ENCODE measurements at places on chromosomes 3 and 15. TPM values are rescaled to one million over a fixed set of nuclear protein-coding genes. Genes with fewer than 3 reads are reported as not detected.
A peak's percentile ranks its signal among the peaks of the same experiment; 100 is the strongest.

DLEC1 gene
- not detected for total RNA-seq

CBLB gene
- 2.7 TPM for total RNA-seq

GRCh38 chr15:88275804-88276203 lies 19.3 kb upstream of the NTRK3 start:
- no peaks in the 10 kb centered on the region for H3K27me3 ChIP-seq
- H3K4me1 ChIP-seq = no peaks in the 10 kb centered on the region
- no peak overlapping the region for H3K4me3 ChIP-seq
- H3K36me3 ChIP-seq = no peaks in the 10 kb centered on the region
- no peak overlapping the region for H3K27ac ChIP-seq

- no peak overlapping the region for H3K4me3 ChIP-seq
- peaks cover 17% of the 10 kb centered on the region for H3K4me1 ChIP-seq
- DNase-seq = peak; percentile 33
- no peaks in the 10 kb centered on the region for H3K27me3 ChIP-seq
Measured at GRCh38 chr3:195849322-195850074, 37.8 kb upstream of the MUC4 start.

DNA sequence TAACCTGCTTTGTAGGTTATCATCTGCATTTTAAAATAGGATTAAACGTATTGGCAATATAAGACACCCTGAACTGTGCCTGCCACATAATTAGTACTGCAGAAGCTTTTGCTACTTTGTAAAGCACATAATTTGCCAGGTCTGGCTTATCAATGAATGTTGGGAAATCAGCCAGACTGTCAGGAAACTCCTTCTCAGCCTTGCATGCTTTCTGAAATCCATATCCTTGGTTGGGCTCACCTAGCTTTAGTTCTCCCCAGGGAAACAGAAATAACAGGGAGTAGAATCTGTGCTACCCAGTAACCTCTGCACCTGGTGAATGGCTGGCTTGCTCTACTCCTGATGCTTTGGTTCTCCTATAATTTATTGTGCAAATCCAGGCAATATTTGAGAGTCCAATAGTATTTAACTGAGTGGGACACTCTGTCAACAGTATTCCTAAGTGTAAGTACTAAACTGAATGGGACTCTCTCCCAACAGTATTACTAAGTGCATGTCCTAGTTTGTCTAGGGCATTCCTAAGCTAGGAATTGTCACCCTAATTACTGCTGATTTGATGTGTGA lies 354.5 kb downstream of the WDR72 start:
- no peaks in the 10 kb centered on the region for H3K36me3 ChIP-seq
- H3K4me3 ChIP-seq = no peak overlapping the region
- no peak for DNase-seq
- no peaks in the 10 kb centered on the region for H3K27me3 ChIP-seq

DNA sequence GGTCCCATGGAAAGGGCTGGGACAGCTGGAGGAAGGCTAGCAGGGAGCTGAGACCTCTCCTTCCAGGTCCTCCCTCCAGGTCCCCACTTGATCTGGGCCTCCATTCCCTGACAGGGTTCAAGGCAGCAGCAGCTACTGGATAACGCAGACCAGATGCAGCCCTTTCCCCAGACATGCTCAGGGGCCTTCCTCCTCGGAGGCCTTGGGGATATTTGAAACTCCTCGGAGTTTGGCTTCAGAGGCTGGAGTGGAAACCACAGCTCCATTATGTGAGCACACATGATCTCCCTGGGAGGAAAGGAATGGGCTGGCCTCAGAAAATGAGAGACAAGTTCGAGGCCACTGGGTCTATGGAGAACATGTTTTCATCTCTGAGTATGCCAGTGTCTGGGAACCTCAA lies 119.3 kb downstream of the SMAD6 start:
- H3K4me3 ChIP-seq = no peak overlapping the region
- H3K4me1 ChIP-seq = peaks cover 4% of the 10 kb centered on the region
- H3K27ac ChIP-seq = no peak overlapping the region
- DNase-seq = no peak
- no peaks in the 10 kb centered on the region for H3K36me3 ChIP-seq

Measured in SJSA1 (cell line).